Thoracic aorta (tissue), 2 donors: ENCODE measurements at places on chromosomes 6 and 20.

DNA sequence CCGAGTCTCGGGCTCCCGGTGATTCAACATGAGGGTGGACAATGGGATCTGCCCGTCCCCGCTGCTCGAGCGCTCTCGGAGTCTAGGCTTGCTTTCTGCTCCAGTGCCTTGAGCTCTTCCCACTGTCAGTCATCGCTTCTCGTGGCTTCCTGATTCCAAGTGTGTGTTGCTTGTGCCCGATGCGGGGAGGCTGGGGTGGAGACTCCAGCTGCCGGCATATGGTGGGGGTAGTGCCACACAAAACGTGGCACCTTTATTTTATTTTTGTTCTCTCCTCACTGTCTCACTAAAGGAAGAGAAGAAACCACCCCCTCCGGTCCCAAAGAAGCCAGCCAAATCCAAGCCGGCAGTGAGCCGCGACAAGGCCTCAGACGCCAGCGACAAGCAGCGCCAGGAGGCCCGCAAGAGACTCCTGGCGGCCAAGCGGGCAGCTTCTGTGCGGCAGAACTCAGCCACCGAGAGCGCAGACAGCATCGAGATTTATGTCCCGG lies 14.8 kb upstream of the MYL9 start:
- no peaks in the 10 kb centered on the region for H3K27me3 ChIP-seq
- H3K36me3 ChIP-seq, result peaks cover 43% of the 10 kb centered on the region
- peak overlapping the region; percentile 58 for H3K27ac ChIP-seq
- H3K4me1 ChIP-seq, result peaks cover 8% of the 10 kb centered on the region
- H3K4me3 ChIP-seq, result no peak overlapping the region

DNA sequence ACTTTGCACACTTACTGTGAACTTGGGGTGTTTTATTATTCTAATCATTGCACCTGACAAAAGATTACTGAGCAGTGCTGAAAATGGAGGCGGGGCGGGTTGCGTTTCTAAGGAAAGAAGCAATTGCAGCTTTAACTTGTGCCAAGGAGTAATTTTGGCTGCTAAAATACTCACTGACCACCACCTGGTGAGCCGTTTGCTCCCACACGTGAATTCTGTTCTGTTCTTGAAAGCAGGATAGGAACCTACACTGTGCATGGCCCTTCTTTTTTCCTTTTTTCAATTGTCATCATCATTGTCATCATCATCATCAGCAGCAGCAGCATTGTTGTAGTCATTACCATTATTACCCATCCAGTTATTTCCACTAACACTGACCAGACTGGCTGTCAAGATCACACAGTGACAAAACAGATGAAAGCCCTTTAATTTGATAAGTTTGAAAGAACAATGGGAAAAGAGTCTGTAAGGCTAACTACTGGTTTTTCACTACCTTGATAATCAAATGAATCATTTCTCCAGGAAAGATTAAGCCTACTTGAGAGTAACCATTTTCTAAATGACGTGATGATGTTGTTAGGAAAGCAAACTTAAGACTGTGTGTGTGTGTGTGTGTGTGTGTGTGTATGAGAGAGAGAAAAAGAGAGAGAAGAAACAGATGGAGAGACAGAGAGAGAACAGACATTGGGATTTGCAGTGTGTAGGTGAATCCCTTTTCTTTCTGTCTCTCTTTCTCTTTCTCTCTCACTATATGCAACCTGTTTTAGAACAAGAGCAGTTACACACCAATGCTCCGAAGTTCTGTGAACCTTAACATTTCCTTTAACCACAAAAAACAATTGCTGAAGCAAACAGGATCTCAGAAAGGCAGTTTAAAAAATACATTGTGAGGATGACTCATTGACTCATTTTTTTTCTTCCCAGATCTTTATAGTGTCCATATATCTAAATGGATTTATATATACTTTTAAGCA lies 3.8 kb downstream of the RIPOR2 start:
- H3K4me1 ChIP-seq, result peaks cover 9% of the 10 kb centered on the region
- no peaks in the 10 kb centered on the region for H3K27me3 ChIP-seq
- no peak overlapping the region for H3K27ac ChIP-seq
- no peak overlapping the region for H3K4me3 ChIP-seq

DNA sequence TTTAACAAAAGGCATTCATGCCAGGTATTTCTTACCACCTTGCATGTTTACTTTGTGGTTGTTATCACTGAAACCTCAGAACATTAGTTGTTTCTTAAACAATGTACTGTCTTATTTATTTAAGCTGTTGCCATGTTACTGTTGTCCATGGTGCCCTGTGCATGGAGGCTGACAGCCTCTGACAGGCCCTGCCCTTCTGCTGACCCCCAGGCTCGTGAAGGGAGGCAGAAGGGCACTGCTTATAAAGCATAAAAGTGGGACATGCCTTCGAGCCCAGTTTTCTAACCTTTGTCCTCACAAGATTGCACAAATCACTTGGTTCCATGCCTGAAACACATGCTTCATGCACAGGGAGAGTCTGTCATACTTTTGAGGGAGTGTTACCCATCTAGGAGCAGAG lies 46.7 kb upstream of the CLIC5 start:
- no peak for DNase-seq
- H3K4me1 ChIP-seq, result no peaks in the 10 kb centered on the region
- H3K27me3 ChIP-seq, result no peaks in the 10 kb centered on the region
- no peak overlapping the region for H3K27ac ChIP-seq
- no peaks in the 10 kb centered on the region for H3K36me3 ChIP-seq
- H3K4me3 ChIP-seq, result no peak overlapping the region

GRCh38 chr6:27608916-27609883 lies 136.3 kb upstream of the ZNF184 start:
- no peaks in the 10 kb centered on the region for H3K36me3 ChIP-seq
- H3K27ac ChIP-seq, result no peak overlapping the region
- DNase-seq, result no peak
- no peaks in the 10 kb centered on the region for H3K27me3 ChIP-seq
- H3K4me1 ChIP-seq, result no peaks in the 10 kb centered on the region

- DNase-seq, result no peak
- no peak overlapping the region for H3K4me3 ChIP-seq
- no peaks in the 10 kb centered on the region for H3K27me3 ChIP-seq
- H3K27ac ChIP-seq, result no peak overlapping the region
- H3K4me1 ChIP-seq, result peaks cover 2% of the 10 kb centered on the region
These were observed 6.8 kb upstream of the JAG1 start for GRCh38 chr20:10680571-10680970.

DNA sequence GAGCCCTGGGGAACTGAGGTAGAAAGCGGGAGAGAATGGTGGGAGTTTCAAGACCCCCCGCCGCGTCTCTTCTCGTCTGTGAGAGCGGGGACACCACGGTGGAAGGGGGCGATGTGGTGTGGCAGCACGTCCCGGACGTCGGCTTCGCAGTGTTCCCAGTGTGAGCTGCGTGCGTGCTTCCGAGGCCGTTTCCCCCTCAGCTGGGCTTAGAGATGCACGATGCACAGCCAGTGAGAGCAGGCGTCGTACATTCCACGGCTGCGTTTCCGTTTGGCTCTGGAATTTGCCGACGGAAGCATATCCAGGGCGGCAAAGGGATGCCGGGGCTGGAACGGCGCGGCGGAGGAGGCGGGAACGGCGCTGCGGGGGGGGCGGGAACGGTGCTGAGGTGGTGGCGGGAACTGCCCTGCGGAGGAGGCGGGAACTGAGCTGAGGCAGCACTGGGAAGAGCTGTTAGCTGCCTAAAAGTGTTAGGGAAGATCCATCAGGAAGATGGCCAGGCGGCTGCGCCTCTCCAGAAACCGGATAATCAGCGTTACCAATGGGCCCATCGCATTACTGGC lies 37.7 kb downstream of the KIF25 start:
- H3K27ac ChIP-seq, result peak overlapping the region; percentile 30
- peak overlapping the region; percentile 71 for H3K4me3 ChIP-seq
- DNase-seq, result no peak

- no peaks in the 10 kb centered on the region for H3K36me3 ChIP-seq
- H3K4me1 ChIP-seq, result no peaks in the 10 kb centered on the region
- H3K27ac ChIP-seq, result no peak overlapping the region
- H3K27me3 ChIP-seq, result no peaks in the 10 kb centered on the region
These were observed 123.8 kb downstream of the CDKAL1 start for GRCh38 chr6:20658053-20658452.

DNA sequence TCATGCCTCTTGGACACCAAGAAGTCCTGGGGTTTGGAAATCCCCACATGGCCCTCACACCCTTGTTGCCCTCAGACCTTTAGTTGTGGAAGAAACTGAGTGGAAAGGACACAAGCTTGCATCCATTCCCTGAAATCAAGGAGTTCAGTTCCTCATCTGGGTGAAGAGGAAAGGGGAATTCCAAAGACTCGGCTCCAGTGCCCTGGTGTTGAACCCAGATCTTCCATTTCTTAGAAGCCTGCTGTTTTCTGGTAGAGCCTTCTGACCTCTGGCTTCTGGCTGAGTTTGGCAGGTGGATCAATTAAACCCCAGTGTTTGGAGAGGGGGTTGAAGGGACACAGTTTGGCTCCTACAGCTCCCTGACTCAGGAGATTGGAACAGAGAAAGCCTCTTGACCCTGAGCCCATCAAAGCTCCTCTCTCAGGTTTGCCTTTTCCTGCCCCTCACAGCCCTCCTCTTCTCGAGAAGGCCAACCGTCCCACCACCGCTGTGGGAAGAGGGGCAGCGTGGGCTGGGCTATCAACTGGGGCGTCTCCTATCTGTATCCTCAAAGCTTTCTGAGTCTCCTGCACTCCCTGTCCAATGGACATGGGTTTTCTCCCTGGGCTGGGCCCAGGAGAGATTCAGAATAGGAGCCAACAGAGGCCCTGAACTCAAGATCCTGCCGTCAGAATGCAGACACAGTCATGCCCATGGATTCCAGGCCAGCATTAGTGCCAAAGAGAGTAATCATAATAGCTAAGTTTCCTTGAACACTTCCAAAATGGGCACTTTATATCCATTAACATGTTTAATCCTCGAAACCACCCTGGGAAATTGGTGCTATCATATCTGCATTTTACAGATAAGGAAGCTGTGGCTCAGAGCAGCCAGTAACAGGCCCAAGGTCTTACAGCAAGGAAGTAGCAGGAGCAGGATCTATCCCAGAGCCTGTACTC lies 146.2 kb downstream of the VEGFA start:
- H3K27ac ChIP-seq, result no peak overlapping the region
- DNase-seq, result no peak
- peaks cover 4% of the 10 kb centered on the region for H3K4me1 ChIP-seq
- no peaks in the 10 kb centered on the region for H3K27me3 ChIP-seq
- H3K4me3 ChIP-seq, result no peak overlapping the region
- no peaks in the 10 kb centered on the region for H3K36me3 ChIP-seq

DNA sequence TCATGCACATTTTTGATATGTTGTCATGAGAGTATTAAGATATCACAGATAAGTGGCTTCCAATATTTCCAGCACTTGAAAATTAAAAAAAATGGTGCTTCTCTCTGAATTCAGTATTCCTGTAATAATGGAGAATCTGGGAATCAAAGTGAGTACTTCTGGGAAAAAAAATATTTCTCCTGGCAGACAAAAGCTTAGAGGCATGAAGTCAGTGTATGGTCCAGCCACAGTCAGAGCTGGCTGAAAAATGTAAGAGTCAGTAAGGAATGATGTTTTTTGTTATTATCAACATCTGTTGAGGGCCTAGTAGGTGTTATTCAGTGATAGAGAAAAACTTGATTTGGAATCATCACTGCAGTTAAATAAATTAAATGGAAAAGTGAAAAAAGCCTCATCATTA lies 3.2 kb upstream of the RFPL4B start:
- H3K27ac ChIP-seq, result no peak overlapping the region
- DNase-seq, result no peak
- no peaks in the 10 kb centered on the region for H3K36me3 ChIP-seq

DNA sequence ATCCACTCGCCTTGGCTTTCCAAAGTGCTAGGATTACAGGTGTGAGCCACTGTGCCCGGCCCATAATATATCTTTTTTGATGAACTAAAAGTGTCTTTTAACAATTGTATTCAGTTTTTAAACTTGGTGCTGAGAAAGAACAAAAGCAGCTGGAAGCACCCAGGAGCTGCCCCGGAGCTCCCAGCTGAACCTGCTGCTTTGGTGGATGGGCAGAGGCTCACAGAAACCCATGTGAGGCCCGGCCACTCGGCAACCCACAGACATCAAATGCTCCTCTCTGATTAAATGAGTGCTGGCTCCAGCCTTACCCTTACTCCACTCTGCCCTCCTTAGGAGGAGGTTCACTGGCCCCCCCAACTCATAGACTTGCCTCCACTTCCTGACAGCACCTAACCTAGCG lies 59.4 kb upstream of the FRMD1 start:
- DNase-seq, result no peak
- no peak overlapping the region for H3K4me3 ChIP-seq
- no peaks in the 10 kb centered on the region for H3K36me3 ChIP-seq
- no peaks in the 10 kb centered on the region for H3K4me1 ChIP-seq
- H3K27me3 ChIP-seq, result no peaks in the 10 kb centered on the region

- no peak for DNase-seq
- no peak overlapping the region for H3K27ac ChIP-seq
- no peaks in the 10 kb centered on the region for H3K4me1 ChIP-seq
- H3K4me3 ChIP-seq, result no peak overlapping the region
- no peaks in the 10 kb centered on the region for H3K27me3 ChIP-seq
- no peaks in the 10 kb centered on the region for H3K36me3 ChIP-seq
These were observed 15.4 kb upstream of the STMND1 start for GRCh38 chr6:17086469-17086868.

DNA sequence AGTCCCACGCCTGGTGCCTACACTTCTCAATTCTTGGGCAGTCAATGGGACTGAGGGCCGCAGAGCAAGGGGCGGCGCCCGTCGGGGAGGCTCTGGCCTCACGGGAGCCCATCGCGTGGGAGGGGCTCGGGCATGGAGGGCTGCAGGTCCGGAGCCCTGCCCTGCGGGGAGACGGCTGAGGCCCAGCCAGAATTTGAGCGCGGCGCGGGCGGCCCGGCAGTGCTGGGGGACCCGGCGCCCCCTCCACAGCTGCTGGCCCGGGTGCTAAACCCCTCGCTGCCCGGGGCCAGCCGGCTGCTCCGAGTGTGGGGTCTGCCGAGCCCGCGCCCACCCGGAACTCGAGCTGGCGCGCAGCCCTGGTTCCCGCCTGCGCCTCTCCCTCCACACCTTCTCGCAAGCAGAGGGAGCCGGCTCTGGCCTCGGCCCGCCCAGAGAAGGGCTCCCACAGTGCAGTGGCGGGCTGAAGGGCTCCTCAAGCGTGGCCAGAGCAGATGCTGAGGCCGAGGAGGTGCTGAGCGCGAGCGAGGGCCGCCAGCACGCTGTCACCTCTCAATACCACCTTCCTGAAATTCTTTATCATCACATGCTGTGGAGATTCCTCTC lies 58.5 kb downstream of the BAK1 start:
- no peaks in the 10 kb centered on the region for H3K4me1 ChIP-seq
- DNase-seq, result no peak
- H3K4me3 ChIP-seq, result no peak overlapping the region
- no peak overlapping the region for H3K27ac ChIP-seq
- no peaks in the 10 kb centered on the region for H3K27me3 ChIP-seq
